SJCRH30 (cell line): ENCODE measurements at places on chromosomes 6 and 20.

DNA sequence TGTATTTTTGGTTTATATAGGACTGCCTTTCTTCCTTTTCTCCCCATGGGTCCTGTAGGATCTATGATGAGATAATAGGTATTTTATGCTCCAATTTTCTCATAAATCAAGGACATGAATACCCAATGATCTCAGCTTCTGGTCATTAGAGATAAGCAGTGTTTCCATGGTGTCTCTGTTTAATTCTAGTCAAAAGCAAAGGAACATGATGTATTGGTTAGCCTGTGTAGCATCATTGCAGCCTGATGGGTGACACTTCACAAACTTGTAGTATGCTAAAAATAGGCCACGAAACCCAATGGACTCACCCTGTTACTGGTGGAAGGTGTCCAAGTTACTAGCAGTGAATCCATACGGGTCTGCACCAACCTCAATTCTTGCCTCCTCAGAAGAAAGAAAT is 116.2 kb upstream of the SNX9 start:
- DNase-seq, result no peak

DNA sequence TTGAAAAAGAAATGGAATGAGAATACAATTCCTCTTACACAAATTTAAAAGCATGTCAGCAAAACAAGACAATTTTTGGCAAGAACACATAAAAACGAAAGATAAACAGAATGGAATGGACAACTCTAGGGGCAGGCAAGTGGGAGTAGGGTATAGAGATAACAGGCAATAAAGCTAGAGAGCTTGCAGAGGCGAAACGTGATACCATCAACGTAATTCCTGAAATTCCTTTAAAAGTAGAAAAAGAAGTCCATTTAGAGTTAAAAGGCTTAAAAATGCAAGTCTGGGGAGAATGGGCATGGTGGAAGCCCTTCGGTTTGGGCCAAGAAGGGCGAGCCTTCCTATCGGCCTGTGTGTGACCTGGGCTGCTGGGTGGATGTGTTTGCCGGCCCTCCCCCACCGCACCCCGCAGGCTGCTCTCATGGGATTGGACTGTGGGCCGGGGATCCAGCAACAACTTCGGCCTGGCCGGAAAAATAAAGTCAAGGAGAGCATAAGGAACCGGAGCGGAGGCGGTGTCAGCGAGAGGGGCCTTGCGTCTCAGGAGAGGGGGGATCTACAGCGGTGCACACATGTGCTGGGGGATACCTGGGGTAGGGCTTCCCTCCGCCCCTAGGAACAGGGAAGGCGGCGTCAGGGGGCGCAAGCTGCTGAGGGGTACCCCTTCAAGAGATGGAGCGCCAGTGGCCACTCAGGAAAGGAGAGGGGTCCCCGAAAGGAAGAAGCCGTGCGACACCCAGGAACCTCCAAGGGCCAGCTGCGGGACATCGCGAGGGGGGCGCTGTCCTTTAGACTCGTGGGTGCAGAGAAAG is 4.1 kb downstream of the TMEM239 start:
- DNase-seq, result no peak

DNA sequence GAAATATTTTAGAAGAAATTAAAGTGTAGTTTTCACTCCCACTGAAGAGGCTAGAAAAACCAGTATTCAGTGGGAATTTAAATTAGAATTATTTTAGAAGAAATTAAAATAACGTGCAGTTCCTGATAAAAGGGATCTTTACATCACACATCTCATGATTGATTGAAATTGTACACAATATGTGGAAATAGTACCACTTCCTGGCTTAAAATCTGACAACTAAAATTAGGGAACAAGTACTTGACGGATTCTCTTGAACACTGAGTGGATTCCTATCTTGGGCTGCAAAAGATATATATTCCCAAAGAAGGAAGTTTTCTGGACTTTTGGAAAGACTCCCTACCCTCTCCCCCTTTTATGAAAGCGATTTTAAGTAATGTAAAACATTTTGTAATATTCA is 14.6 kb upstream of the MTCL3 start:
- no peak for DNase-seq

- DNase-seq, result peak; percentile 39
These were observed 569.6 kb upstream of the GJE1 start for GRCh38 chr6:141562851-141563763.

GRCh38 chr20:50310673-50311051 is 120.0 kb downstream of the CEBPB start:
- DNase-seq, result no peak

GRCh38 chr6:91083211-91083610 is 496.3 kb upstream of the MAP3K7 start:
- no peak for DNase-seq

GRCh38 chr20:20487811-20488210 is 119.9 kb downstream of the INSM1 start:
- DNase-seq, result no peak

DNA sequence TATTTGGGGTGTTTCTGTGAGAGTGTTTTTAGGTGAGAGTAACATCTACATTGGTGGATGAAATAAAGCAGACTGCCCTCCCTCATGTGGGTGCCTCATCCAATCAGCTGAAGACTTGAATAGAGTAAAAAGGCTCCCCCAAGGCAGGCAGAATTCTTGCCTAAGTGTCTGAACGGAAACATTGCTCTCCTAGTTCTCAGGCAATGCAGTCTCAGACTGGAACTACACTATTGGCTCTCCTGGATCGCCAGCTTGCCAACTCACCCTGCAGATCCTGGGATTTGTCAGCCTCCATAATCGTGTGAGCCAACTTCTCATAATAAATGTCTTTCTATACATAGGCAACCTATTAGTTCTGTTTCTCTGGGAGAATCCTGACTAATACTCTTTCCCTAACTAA is 5.5 kb upstream of the TMEM170B start:
- no peak for DNase-seq

GRCh38 chr6:13538084-13538483 is 36.3 kb upstream of the SIRT5 start:
- no peak for DNase-seq

DNA sequence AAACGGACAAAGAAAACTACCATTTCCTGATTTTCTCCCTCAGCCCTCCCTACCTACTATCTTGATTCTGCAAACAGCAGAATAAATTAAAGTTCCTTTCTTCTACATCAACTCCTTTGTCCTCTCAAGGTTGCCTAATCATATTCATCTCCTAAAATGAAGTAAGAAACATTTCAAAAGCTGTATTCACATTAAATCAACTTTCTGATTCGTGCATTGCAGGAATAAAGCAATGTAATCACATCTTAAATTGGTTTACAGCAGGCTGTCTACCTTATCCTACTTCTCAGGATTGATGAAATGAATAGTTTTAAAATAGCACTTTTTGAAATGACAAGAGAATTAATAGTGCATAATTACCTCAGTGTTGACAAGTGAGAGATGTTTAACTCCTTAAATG is 25.1 kb downstream of the PRKN start:
- no peak for DNase-seq

DNA sequence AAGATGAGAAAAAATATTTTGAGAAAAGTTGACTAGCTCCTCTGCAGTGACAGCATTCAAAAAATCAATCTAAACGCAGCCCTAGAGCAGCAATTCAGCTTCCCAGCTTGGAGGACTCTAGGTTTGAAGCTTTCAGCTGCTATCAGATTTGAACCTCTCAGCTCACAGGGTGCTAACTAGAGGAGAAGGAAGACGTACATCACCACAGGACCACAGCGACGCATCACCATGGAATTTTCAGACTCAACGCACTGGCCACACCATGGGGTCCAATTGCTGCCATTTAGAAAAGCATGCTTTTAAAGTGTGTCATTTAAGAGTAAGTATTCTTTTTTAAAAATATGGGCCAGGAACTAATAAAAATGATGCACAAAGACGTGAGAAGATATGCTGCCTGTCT is 45.0 kb upstream of the FUCA2 start:
- DNase-seq, result no peak

- DNase-seq, result no peak
These were observed 712.1 kb downstream of the TBC1D32 start for GRCh38 chr6:120622127-120622631.

- no peak for DNase-seq
These were observed 447.9 kb upstream of the FKBP1C start for GRCh38 chr6:62763125-62763912.

GRCh38 chr6:169291646-169292337 is 38.1 kb upstream of the THBS2 start:
- no peak for DNase-seq

- no peak for DNase-seq
These were observed 94.7 kb downstream of the CLIC5 start for GRCh38 chr6:45920819-45921511.

GRCh38 chr6:74598462-74599393 is 607.1 kb downstream of the COL12A1 start:
- no peak for DNase-seq

DNA sequence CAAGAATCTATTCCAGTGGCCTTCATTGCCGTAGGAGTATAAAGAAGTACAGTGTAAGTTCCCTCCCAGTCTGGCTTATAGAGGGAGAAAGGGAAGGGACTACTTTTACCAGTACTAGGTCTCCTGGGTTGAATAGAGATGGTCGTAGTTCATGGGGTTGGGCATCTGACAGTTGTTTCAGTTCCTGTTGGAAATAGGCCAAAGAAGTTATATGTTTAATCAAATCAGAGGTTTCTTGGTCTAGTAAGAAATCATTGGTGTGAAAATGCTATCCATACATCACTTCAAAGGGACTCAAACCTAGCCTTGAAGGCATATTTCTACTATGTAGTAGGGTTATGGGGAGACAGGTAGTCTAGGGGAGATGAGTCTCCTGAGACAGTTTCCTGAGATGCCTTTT is 45.6 kb upstream of the MAN1A1 start:
- no peak for DNase-seq

- DNase-seq, result no peak
These were observed 78.5 kb downstream of the AGPAT4 start for GRCh38 chr6:161195386-161195785.

- DNase-seq, result no peak
These were observed 16.9 kb upstream of the IL17F start for GRCh38 chr6:52261229-52261628.

GRCh38 chr6:39037707-39038106 is 10.9 kb upstream of the GLP1R start:
- no peak for DNase-seq

DNA sequence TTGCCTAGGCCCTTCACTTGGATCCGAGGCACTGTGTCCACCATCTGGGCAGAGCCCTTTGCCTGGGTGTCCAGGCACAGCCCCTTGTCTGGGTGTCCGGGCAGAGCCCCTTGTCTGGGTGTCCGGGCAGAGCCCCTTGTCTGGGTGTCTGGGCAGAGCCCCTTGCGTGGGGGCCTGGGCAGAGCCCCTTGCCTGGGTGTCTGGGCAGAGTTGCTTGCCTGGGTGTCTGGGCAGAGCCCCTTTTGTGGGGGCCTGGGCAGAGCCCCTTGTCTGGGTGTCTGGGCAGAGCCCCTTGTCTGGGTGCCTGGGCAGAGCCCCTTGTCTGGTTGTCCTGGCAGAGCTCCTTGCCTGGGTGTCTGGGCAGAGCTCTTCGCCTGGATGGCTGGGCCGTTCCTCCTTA is 443.4 kb upstream of the CDH4 start:
- no peak for DNase-seq

GRCh38 chr6:41408982-41409381 is 73.6 kb downstream of the NCR2 start:
- no peak for DNase-seq

DNA sequence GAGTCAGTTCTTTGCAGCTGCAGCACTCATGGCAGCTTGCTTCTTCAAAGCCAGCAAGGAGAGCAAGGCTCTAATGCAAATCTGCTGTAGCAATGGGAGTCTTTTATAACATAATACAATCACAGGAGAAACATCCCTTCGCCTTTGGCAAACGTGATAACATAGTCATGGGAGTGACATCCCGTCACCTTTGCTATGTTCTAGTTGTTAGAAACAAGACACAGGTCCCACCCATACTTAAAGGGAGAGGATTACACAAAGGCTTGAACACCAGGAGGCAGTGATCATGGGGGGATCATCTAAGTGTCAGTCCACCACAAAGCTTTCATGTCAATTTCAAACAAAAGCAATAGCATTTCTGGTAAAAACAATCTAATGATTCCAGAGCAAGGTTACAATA is 40.1 kb upstream of the PHACTR2 start:
- no peak for DNase-seq

GRCh38 chr20:2136275-2136674 is 34.6 kb downstream of the STK35 start:
- DNase-seq, result no peak

DNA sequence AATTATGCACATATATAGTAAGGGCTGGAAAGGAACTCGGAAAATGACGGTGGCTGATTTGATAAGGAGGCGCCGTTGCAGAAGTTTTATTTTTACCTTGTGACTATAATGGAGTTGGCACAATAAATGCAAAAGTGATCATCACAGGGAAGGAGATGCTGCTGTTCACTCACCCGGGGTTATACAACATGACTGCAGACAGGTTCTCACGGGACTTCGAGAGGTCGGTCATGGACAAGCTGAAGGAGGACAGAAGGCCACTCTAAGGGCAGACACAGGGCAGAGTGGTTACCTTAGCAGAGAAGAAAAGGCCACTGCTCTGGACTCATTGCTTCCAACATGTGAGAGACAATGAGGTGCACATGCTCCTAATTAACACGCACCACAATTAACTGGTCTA is 168.6 kb downstream of the KIF16B start:
- no peak for DNase-seq

GRCh38 chr20:11895861-11896387 is 21.8 kb upstream of the BTBD3 start:
- no peak for DNase-seq

DNA sequence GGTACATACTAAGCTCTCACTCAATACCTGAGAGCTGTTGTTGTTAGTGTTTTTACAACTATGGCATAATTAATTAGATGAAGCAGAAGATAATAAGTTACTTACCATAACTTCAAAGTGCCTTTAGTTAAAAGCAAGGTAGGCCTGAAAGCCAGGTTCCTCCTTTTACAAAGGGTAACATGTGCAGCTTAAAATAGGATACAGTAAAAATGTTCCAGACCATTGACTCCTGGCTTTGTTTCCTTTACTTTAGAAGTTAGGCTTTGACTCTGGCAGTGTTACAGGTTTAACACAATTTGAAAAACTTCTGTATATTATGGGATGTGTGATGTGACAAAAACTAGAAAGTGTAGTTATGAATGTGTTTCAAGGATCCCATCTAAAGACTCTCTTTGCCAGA is 522.5 kb downstream of the EPM2A start:
- DNase-seq, result no peak

DNA sequence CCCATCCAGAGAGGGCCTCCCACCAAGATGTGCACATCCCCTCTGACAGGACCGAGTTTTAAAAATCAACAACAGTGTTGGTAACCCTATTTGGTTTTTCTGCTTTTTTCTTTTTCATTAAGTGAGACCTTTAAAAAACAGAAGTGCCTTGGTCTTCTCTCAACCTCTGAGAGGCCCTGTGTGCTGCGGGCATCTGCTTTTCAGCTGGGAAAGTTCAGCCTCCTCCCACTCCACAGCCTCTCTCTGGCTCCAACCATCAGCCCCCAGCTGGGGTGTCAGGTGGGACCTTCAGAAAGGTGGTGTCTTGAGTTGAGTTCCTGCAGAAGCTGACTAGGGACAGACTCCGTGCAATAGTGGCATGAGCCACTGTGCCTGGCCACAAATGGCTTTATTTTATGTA is 64.6 kb upstream of the ZMYND8 start:
- no peak for DNase-seq
